ENCODE measurements at places on chromosomes 3 and 15.

DNA sequence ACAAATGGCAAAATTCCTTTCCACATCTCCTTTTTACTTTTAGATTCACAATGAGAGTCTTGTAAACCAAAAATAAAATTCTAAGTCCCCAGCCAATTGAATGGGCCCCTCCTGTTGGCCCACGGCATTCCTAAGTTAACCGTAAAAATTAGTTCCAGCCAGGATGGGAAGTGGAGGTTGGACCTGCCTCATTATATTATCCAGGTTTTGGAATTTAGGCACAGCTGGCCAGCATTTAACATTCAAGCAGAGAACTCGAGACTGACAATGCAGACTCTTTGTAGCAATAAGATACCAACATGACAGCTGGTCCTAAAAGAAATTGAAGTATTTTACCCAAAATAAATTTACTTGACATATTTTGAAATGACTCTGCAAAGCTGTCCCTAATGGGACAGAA is 321.0 kb upstream of the NAALADL2 start:
- no peak for DNase-seq

GRCh38 chr15:95277266-95277665 is 1045.9 kb downstream of the MCTP2 start:
- no peak for DNase-seq

- no peak for DNase-seq
Measured at GRCh38 chr15:62404194-62404985, 239.3 kb upstream of the C2CD4B start.

DNA sequence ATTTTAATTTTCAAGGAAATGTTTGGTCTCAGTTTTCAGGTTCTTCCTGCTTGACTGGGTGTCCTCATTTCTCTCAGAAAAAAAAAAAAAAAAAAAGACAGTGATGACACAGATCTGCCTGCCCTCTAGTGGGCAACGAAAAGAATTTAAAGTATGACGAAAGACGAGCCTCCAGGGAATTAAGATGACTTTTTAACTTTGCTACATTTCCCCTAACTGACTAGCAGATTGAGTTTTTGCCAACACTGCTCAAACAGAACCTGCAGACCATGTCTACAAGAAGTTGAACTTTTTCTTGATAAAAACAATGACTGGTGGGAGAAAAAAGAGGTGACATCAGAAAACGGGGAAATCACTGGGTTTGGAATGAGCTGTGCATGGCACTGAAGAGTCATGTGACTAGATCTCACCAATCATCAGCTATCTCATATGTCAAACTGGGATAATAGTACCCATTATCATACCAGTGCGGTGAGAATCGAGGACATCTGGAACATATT is 40.8 kb downstream of the EOMES start:
- DNase-seq: peak; percentile 24

- no peak for DNase-seq
Measured at GRCh38 chr15:25946241-25946805, 83.2 kb upstream of the ATP10A start.

- no peak for DNase-seq
Measured at GRCh38 chr3:25678581-25678980, 13.9 kb upstream of the TOP2B start.

DNA sequence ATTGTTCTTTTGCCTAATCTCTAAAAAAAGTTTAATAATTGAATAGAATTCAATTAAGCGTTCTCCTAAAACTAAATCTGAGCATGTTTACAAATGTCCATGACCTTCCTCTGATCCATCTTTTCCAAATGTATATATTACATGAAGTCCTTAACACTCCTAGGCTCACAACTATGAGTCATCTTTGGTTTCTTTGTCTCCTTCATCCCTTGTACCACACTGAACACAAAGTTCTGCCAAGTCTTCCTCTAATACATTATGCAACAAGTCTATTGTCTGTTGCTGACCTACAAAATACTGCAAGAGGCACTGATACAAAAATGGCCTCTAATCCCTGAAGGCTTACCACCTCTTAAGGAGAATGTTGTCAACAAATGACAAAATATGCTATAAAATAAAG is 550.2 kb downstream of the PYDC2 start:
- no peak for DNase-seq

All from effector CD4-positive, alpha-beta T cell (primary cell).